ENCODE measurements at places on chromosomes 2 and 18. TPM values are rescaled to one million over a fixed set of nuclear protein-coding genes. Genes with fewer than 3 reads are reported as not detected.

Gene RNF103
- total RNA-seq, result 65.9 TPM

Gene UNC80
- not detected for total RNA-seq

Gene IL18RAP
- 33.5 TPM for total RNA-seq

Gene SIX3
- total RNA-seq, result not detected

Gene LRP2
- total RNA-seq, result not detected
